ENCODE measurements at places on chromosomes 5 and 9.

- no peak for DNase-seq
Measured at GRCh38 chr9:1469996-1470395, 419.8 kb downstream of the DMRT2 start.

GRCh38 chr5:129120158-129120581, 25.6 kb downstream of the ISOC1 start:
- no peak for DNase-seq

- DNase-seq, result no peak
Measured at GRCh38 chr9:7546261-7546660, 253.3 kb downstream of the DMAC1 start.

DNA sequence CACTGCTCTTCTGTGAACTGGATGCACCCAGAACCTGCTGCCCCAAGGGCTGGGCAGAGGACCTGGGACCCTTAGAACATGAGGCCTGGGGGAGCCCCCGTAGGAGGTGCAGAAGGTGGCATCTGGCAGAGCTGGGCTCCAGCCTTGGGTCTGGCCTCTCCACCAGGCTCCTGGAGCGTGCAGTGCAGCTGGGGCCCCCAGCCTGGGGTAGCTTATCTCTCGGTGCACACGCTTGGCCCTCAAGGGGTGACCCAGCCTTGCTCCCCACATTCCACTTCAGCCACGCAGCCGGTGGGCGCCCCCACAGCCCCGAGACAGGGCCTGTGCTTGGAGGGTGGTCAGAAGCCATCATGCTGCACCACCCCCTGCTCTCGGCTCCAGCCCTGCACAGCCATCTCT, 5.6 kb upstream of the NR5A1 start:
- DNase-seq, result no peak

DNA sequence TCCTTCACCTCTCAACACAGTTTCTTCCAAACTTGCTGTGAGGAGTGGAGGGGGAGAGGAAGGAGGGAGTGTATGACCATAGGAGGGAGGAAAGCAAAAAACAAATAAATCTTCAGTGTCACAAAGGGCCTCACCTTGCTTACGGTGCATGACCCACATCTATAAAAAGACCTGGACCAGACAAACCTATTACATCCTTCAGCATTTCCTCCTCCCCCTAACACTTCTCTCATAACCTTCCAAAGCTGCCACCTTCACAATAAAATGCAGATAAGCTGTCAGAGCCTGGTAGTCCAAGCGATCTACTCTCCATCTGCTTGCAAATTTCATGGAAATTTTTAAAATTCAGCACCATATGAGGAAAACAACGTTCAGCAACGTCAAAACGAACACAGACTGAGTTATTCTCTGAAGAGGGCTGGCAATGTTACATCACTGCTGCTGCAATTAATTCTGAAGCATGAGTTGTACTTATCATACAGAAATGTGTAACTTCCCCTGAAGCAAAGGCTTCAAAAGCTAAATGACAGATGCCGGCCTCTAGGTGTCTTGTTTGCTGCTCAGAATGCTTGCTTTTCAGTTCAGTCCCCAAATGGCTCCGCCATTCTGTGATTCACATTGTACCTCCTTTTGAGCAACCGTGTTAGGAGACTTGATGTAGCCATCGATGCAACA, 62.9 kb downstream of the EFNA5 start:
- no peak for DNase-seq

DNA sequence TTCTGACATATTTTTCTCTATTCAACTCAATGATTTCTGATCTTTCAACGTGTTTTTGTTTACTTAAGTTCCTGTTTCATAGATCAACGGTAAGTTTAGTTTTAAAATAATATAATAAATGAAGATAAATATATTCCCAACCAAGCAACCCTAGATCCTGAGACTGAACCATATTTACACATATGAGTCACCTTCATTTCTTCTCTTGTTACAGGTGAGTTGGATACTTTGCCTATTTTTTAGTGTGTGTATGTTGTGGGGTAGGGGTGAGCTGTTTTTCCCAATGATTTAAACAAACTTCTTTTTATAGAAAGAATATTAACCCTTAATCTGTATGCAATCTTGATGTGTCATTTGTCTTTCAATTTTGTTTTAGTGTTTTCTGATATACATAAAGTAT, 186.9 kb downstream of the MCTP1 start:
- no peak for DNase-seq

GRCh38 chr5:88964831-88965230, 81.8 kb upstream of the MEF2C start:
- DNase-seq, result no peak

GRCh38 chr5:162497455-162497854, 429.9 kb downstream of the GABRG2 start:
- no peak for DNase-seq

DNA sequence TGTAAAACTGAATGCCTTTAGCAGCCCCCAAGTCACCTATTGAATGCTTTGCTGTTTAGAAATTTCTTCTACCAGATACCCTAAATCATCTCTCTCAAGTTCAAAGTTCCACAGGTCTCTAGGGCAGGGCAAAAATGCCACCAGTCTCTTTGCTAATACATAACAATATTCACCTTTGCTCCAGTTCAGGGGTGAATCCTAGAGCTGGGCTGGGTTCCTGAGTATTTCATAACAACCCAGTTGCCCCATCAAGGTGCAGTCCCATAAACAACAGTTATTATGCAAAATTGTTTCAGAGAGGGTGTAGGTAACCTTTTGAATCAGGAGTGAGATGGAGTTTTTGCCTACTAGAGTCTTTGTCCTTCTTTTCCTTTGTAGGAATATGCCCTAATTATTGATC, 19.0 kb upstream of the C1QTNF3 start:
- DNase-seq, result no peak

GRCh38 chr5:59999056-59999455, 105.5 kb upstream of the PDE4D start:
- DNase-seq, result no peak

DNA sequence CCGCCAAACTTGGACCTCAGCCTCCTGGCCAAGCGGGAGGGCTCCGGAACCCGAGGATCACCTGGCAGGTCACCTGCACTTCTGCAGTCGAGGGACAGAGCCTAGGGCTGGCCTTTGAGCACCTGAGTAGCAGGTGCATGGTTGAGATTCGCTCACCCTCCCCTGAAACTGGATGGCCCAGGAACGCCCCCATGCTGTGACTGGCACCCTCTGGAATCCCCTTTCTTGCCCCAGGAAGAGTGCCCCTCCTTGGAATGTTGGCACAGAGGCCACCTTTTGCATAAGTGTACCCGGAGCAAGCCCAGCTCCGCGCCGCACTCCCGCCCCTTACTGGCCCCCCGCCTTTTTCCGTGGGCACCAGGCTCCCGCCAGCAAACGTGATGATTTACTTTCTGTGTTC, 112.5 kb upstream of the IER5L start:
- no peak for DNase-seq

DNA sequence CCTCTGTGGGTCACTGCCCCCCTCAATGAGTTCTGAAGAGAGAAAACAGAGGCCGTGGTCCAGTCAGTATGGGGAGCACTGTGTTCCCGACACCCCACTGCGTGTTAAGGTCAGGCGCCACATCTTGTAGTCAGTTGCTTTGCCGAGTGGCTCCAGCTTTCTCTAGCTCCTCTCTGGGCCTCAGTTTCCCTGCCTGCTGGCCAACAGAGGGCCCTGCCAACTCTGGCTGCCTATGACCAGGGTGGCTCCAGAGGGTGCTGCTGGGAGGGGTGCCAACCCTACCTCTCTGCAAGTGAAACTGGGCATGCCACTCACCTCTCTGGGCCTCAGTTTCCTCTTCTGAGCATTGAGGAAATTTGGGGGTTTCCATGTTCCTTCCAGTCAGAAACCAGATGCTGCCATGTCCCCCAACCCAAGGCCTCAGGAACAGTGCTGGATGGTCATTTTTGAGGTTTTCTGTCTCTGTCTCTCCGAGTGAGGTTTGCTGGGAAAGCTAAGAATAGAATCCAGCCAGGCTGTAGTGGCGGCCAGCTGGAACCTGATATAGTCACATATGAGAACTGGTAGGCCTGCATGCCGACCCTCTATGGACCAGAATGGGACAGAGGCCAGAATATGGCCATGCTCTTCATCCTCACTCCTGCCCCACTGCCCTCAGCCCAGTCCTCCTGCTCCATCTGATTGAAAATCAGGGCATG, 132.1 kb downstream of the PHF2 start:
- DNase-seq, result no peak

- DNase-seq, result no peak
Measured at GRCh38 chr9:8424786-8425410, 625.3 kb upstream of the DMAC1 start.

DNA sequence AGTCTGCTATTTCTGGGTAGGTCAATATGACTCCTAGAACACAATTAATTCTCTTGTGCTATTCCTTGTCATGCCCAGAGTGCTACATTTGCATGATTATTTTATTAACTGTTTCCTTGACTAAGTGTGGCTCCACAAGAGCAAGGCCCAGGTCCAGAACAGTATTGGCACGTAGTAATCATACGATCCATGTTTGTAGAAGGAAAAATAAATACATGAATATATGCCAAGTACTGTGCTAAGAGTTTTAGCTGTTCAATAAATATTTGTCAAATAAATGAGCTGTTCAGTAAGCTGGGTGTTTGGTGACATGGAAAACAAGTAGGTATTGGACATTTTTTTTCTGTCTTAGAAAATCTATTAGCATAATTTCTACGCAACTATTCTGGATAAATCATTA, 995.9 kb downstream of the MAT2B start:
- DNase-seq, result no peak
